ENCODE measurements at places on chromosomes 7 and 10.

- DNase-seq, result no peak
Measured at GRCh38 chr10:69957241-69957885, 95.3 kb upstream of the MACROH2A2 start.

DNA sequence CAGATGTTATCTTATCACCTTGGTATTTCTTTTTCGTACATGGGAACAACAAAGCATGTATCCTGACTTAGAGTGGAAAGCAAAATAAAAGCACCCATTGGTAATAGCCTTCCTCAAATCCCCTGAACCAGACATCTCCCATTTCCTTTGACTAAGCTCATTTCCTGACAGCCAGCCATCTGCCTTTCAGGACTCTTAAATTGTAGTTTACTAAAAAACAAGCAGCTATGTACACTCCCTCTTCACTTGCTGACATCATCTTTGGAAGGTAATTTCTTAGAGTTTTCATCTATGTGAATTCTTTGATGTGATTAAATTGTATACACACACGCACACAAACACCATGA lies 40.7 kb downstream of the ARL4A start:
- no peak for DNase-seq

DNA sequence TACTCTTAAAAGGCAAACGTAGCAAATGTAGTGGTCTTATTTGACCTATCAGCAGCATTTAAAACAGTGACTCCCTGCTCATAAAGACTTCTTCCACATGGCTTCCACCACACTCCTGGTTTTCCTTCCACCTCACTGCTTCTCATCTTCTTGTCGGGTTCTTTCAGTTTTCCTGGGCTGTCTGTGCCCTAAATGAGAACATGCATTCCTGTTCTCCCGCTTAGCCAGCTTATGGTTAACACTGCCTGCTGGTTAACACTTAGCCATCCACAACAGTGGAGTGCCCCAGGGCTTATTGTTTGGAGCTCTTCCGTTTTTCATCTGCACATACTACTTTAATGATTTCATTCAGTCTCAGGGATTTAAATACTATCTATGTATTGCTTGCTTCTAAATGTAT lies 34.3 kb upstream of the EXOC6 start:
- DNase-seq, result no peak

DNA sequence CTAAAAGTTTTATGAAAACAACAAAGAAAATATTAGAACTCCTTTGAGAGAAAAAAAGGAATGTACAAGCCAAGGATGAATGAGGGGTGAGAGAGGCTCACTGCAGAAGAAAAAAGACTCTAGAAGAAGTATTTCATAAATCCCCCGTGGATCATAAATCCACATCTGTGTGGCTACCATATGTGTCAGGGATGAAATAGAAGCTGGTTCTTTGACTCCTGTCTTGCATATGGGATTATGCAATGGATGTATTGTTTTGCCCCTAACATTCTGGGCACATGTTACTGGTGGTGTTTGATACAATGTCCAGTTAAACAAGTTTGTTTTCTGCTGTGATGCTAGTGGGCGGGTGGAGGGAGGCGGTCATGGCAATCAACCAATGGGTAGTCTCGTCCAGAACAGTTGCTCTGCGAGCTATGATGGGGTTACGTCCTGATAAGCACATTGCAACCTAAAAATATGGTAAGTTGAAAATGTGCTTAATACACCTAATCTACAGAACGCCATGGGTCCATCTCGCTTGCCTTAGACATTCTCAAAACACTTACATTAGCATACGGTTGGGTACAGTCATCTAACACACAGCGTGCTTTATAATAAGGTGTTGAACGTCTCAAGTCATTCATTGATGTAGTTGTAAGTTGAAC lies 34.1 kb upstream of the PITRM1 start:
- no peak for DNase-seq

- DNase-seq, result no peak
Measured at GRCh38 chr10:132787495-132788179, 1.7 kb upstream of the NKX6-2 start.

- DNase-seq, result no peak
Measured at GRCh38 chr7:79523436-79523835, 70.0 kb upstream of the MAGI2 start.

- DNase-seq, result no peak
Measured at GRCh38 chr7:68564306-68565135, 1033.8 kb upstream of the AUTS2 start.

- no peak for DNase-seq
Measured at GRCh38 chr10:61081301-61081700, 137.3 kb upstream of the RHOBTB1 start.

- DNase-seq, result no peak
Measured at GRCh38 chr10:122471531-122472177, 10.3 kb downstream of the HTRA1 start.

- no peak for DNase-seq
Measured at GRCh38 chr7:103936558-103936957, 52.9 kb downstream of the RELN start.

DNA sequence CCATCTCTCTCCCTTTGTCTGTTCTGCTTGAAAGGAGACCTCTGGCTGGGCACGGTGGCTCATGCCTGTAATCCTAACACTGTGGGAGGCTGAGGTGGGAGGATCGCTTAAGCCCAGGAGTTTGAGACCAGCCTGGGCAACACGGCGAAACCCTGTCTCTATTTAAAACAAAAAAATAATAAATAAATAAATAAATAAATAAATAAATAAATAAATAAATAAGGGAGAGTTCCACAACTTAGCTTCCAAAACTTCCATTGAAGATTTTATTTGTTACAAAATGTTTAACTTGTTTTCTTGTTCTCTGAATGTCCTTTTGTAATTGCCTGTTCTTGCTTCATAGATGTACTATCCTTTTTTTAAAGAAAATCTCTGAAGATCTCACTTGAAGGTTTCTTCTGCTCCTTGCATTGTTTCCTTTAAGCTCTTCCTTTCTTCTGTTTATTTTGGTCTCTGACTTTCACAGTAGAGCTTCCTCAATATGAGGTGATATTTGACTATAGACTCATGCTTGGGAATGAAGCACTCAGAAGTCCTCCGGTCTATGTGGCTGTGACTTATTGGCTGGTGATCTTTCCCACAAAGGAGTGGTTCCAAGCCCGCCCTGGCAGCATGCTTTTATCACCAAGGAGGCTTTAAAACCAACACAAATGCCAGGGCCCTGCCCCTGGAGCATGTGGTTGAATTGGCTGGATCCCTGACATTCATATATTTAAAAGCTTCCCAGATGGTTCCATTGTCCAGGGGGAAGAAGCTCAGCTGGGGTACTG lies 18.1 kb upstream of the NPTX2 start:
- DNase-seq, result no peak

GRCh38 chr7:42945821-42946626 lies 13.8 kb downstream of the MRPL32 start:
- no peak for DNase-seq

GRCh38 chr10:2494399-2494798 lies 572.9 kb upstream of the PFKP start:
- DNase-seq, result no peak

GRCh38 chr10:43376828-43377423 lies 5.5 kb downstream of the FXYD4 start:
- DNase-seq, result no peak

- no peak for DNase-seq
Measured at GRCh38 chr7:154484406-154484805, 432.2 kb downstream of the DPP6 start.

DNA sequence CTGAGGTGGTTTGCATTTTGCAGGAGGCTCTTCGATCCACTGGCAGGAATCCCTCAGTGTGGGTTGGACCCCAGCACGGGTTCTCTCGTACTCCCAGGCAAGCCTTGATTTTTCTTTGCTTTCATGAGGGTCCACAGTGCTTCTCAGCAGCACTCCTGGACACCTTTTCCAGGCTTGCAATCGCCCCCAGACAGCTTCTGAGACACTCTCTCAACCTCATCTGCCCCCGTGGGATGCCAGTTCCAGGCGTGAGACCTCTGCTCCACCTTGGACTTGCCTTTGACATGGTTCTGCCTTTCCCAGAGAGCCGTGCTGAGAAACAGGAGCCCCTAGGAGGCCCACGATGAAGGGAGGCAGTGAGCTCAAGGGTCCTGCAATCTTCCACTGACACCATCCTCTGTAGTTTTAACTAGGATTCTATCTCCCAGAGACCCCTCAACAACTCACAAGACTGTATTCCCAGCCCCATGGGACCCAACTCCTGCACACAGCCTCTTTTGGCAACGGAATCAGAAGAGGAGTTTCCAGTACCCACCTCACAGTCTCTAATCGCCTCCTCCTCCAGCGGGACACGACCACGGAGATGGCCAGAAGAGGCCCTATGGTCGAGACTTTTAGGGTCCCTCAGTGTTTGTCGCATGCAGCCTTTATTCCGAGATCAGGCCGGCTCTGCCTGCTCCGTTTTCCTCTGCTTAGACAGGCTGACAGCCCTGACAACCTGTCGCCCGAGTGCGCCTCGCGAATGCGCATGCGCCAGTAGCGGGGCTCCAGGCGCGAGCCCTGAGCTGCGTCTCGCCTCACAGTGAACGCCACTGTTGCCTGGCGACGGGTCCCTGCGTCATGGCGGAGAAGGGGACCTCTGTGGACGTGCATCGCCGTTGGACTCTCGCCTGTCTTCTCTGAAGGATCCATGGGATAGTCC lies 26.0 kb upstream of the ZNF273 start:
- DNase-seq, result peak; percentile 49

DNA sequence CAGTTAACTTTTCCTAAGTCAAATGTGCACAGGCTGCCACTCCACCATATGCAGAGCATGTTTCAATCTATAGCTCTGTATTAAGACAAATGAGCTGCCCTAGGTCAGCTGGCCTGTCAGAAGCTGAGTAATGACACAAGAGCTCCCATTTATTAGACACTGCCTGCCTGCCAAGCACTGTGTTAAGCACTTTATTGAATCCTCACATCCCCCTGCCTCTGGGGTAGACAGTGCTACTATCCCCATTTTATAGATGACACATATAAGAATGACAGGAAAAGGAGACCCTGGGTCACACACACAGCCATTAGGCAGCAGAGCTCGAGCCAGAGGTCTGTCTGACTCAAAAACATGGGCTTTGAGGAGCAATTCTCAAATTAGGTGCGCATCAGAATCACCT lies 179.8 kb upstream of the PDE1C start:
- no peak for DNase-seq

DNA sequence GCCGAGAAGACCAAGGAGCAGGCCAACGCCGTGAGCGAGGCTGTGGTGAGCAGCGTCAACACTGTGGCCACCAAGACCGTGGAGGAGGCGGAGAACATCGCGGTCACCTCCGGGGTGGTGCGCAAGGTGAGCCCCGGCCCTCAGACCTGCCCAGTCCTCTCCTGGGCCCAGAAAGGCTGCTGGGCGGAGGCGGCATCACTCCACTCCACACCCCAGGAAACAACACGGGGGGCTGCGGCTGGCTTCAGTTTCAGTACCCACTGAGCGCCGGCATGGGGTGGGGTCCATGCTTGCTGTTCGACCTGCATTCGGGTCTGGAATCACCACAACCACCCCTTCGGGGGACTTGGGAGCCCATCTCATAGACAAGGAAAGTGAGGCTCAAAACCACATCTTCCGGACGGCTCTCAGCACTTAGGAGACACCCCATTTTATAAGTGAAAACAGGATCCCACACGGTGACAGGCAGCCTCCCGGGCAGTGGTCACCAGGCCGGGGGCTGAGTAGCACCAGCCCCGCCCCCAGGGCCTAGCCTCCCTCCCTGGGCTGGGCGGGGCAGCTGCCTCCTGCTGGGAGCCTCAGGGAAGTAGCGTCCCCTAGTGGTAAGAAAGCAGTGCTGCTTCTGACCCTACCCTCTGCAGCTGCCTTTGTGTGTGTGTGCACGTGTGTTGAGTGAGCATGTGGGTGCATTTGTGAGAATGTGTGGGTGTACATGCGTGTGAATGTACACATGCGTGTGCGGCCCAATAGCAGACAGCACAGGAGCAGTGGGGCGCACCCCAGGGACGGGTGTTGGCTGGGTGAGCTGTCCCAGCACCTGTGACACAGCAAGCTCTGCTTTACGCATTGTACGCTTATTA lies 1.8 kb downstream of the SNCG start:
- no peak for DNase-seq

DNA sequence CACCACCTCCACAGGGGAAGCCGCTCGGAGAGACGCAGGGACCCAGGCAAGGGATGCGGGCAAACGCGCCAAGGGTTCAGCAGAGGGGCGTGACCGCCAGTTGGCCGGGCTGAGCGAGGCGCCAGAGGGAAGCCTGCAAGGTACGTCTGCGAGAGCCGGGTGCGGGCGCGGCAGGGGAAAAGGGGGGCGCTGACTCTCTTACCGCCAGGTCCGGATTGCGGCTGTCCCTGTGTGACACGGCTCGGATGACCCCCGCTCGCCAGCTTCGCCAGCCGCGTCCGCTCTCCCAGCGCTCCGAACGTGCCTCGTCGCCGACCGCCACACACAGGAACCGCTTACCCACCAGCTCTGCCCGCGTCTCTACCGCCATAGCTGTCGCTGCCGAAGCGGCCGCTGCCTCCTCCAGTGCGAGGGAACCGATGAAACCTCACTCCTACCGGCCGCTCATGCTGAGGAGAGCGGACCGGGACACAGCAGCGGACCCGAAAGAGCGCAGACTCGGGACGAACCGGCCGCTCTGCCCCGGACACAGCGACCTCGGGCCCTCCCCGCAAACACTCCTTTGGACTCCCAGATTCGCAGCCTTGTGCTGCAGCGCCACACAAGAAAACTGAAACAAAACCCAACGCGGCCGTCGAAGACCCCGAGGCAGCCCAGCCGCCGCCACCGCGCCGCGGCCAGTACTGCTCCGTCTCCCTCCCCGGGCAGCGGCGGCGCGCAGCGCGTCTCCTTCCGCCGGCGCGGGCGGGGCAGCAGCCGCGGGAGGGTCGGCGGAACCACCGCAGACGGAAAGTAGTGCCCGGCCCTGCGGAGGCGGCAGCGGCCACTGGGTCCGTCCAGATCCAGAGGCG lies at the start of gene JMJD1C:
Gene JMJD1C, minus strand, starts transcription at position 685 of the 851 bp plus-strand sequence. Its CDS starts 315 bp downstream, at position 370.
- peak; percentile 67 for DNase-seq

GRCh38 chr10:50381642-50382041 lies 130.3 kb upstream of the ASAH2 start:
- no peak for DNase-seq

- DNase-seq, result no peak
Measured at GRCh38 chr7:45709168-45710042, 135.2 kb downstream of the ADCY1 start.

GRCh38 chr7:105734233-105734632 lies 142.2 kb downstream of the ATXN7L1 start:
- DNase-seq, result no peak

GRCh38 chr7:133354546-133355324 lies 101.9 kb downstream of the EXOC4 start:
- no peak for DNase-seq

GRCh38 chr7:95245828-95246500 lies 78.4 kb downstream of the PON1 start:
- no peak for DNase-seq

DNA sequence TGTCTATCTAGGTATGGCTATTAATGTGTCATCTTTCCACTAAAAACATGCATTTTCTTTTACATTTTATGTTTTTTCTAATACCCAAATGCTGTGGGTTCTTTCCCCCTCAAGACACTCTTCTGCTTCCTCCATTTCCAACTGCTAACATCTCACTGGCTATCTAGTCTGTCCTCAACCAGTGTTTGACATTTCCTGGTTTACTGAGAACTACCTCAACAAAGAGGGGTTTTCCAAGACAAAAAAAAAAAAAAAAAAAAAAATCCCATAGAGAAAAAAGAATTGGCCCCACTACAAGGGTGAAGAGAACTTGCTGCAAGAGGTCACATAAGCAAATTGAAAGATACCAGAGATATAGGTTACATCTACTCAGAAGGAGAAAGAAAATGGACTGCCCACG lies 359.7 kb downstream of the CRPPA start:
- DNase-seq, result no peak

- no peak for DNase-seq
Measured at GRCh38 chr10:47381103-47381395, 3.0 kb downstream of the ZNF488 start.

Measured in CD8-positive, alpha-beta memory T cell (primary cell).